ELR (cell line): ENCODE measurements at places on chromosomes 6 and 20.

DNA sequence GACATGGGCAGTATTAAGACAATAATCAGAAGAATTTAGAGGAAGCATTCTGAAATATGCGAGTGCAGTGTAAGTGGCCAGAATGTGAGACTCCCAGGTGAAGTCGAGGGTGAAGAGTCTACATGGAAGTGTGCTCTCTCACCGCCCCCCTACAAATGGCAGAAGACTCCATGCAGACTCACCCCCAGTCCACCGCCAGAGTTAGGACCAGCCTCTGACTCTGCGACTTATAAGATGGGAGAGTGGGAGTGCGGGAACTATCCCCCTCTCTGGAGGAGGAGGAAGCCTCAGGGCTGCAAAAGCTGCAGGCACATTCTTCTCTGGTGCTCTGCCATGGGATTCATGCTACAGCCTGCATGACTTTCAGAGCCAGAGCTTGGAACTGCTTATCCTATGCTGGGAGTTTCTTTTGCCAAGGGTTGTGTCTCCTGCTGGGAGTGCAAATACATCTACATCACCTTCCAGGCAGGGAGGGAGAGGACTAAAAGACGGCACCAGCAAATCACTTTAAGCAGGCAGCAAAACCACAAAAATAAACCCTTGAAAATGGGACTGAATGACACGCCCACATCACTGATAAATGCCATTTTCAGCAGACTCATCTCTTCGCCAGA lies 206.7 kb upstream of the SULF2 start:
- DNase-seq: no peak

GRCh38 chr20:48908656-48909319 lies 12.7 kb upstream of the ARFGEF2 start:
- DNase-seq: no peak

GRCh38 chr6:147384737-147385710 lies 123.5 kb upstream of the SAMD5 start:
- no peak for DNase-seq

GRCh38 chr6:36610956-36611336 lies 16.8 kb downstream of the SRSF3 start:
- no peak for DNase-seq

DNA sequence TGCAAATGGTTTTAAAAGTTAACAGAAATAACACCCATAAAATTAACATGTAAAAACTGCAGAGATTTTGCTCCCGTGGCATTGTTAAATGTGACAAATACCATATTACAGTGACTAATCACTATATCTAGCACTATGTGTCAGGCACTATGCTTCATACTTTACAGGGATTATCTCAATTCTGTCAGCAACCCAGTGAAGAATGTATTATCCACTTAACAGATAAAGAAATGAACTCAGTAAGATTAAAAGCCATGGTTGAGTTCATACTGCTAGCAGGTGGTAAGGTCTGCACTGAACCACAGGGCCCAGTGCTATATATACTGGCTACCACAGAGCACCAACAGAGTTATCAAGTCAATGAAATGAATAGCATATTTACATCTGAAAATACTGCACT lies 65.4 kb downstream of the RWDD2A start:
- DNase-seq: peak; percentile 8

DNA sequence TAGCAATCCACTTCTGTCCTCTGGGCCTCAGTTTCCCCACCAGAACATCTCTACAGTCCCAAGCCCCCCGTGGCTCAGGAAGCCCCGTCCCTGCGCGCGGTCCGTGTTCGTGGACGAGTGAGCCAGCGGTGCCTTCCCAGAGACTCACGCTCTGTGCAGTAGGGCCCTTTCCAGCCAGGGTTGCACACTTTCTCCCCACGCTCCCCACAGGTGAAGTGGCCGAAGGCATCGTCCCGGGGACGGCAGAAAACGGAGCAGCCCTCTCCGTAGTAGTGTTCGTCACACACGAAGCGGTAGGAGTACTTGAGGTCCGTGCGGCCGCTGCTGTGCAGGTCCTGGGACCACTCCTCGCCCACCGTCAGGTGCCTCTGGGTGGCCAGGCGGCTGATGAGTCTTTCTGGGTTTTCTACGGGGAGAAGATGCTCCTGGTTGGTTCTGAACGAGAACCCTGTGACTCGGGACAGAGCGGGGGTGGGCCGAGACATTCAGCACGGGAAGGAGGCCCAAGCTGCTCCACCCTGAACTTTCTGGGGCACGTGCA lies 2.7 kb downstream of the DLL1 start:
- DNase-seq: no peak

DNA sequence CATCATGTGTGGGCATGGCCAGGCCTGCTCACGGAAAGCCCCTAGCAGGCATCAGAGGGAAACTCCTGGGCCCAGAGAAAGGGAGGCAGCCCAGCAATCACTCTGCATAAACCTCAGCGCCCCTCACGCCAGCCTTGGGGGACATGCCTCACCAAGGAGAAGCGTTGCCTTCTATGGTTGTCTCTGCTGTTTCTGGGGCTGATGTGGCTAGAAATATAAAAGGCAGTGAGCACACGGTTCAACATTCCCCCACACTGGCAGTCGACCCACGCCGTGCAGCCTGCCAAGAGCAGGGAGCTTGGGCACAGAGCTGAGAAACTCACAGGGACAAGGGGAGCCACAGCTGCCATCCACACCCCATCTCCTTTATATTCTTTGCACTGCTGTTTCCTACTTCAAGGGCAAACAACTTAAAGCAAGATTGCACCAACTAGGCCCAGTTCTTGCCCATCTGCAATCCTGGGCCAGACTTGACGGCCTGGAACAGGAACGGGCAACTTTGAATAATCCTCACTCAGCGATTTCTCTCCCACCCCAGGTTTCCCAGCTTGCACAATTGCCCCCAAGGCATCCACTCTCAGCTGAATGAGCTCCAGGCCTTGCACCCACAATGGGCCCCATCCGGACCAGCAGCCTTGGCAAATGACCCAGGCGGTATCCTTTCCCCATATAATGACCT lies 35.5 kb upstream of the FOXC1 start:
- no peak for DNase-seq

GRCh38 chr20:62362991-62363919 lies 3.9 kb downstream of the LAMA5 start:
- DNase-seq: peak; percentile 8

DNA sequence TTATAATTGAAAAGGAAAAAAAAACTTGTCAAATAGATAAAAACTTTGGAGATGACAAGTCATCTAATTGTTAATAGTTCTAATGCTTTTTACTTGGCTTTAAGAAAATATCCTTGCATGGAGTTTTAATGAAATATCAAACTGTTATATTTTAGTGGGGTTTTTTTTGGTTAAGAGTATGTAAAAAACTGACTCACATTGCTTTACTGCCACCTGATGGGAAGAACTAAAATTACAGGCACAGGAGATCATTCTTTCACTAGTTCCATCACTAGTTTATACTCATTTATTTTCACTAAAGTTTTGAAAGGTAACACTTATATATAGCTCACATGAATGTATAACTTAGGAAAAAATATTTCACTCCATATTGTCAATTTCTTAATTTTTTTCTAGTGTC lies 309.1 kb downstream of the LMBRD1 start:
- peak; percentile 8 for DNase-seq

DNA sequence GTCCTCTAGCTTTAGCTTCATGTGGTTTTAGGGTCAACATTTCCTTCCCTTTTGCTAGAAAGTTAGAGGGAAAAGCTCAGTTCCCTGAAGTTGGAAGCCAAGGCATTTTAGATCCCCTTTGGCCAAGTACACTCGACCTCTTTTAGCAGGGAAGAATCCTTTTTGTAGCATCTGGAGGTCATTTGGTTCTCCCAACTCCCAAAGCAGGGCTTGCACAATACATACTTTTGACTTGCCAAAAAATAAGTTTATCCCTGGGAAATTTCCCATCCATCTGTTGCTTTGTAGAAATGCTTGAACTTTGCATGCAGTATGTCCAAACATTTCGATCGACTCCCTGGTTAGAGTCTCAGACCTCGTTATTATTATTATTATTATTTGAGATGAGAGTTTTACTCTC lies 4.6 kb upstream of the EDEM2 start:
- no peak for DNase-seq

GRCh38 chr6:135230711-135231468 lies 49.8 kb downstream of the MYB start:
- no peak for DNase-seq

DNA sequence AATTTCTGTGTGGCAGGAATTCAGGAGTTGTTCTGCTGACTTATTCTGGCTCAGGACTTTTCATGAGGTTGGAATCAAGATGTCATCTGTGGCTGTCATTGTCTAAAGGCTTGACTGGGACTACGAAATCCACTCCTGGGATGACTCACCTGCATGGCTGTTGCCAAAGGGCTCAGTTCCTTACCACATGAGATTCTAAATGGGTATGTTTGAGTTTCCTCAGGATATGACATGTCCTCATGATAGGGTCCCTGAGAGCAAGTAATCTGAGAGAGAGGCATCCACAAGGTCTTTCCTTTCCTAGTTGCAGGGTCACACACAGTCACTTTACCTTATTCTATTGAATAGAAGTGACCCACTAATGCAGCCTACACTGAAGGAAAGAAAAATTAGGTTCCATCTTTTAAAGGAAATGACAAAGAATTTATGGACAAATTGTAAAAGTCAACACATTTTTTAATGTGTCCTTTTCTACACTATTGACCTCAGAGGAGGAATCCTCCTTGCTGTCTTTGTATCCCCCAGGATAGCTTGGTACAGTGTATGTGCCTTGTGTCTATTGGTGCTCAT lies 1025.0 kb upstream of the GJE1 start:
- peak; percentile 90 for DNase-seq

DNA sequence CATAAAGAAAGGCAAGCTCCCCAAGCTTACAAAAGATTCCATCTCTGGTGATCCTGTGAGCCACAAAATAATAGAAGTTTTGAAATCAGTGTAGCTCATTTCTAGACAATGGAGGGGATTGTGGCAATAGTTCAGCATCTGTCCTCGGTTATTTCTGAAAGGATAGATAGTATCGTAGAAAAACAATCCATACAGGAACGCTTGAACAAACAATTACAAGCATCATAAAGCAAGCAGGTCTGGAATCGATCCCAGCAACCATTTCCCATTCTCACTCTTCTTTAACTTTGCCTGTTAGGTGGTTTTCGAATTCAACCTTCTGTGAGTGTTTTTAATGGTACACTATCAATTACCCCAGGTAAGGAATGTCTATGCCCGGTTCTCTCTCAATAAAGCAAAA lies 931.1 kb downstream of the KIF16B start:
- DNase-seq: no peak

DNA sequence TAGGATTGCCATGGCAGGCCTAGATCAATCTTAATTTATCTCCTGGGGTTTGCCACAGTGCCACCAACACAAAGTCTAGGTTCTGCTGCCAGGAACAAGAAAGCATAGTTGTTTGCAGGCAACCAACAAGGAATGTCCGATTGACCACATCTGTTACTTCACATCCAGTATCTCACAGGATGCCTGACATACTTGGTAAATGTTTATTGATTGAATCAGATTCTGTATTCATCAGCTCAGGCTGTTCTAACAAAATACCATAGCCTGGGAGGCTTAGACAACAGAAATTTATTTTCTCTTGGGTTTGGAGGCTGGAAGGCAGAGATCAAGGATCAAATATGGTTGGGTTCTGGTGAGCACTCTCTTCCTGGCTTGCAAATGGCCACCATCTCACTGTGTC lies 26.3 kb upstream of the MC3R start:
- DNase-seq: peak; percentile 85

DNA sequence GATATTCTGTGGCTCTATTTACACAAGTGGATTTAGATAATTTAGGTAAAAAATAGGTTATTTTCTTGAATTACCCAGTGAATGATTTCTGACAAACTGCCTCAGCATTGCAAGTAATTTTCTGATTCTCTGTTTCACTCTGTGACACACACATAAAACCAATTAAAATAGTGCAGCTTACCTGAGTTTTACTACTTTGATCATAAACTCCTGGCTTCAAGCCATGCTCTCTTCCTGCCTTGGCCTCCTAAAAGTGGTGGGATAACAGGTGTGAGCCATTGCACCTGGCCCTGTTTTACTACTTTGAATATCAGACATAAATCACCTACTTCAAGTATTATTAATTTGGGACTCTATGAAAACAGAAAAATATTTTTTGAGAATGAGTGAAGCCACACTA lies 462.9 kb downstream of the ADGRB3 start:
- no peak for DNase-seq

- DNase-seq: no peak
Measured at GRCh38 chr6:143406673-143407072, 43.8 kb downstream of the ADAT2 start.

- peak; percentile 73 for DNase-seq
Measured at GRCh38 chr6:152270301-152270925, 366.7 kb downstream of the SYNE1 start.

GRCh38 chr6:2967936-2968335 lies 3.4 kb downstream of the SERPINB6 start:
- no peak for DNase-seq

DNA sequence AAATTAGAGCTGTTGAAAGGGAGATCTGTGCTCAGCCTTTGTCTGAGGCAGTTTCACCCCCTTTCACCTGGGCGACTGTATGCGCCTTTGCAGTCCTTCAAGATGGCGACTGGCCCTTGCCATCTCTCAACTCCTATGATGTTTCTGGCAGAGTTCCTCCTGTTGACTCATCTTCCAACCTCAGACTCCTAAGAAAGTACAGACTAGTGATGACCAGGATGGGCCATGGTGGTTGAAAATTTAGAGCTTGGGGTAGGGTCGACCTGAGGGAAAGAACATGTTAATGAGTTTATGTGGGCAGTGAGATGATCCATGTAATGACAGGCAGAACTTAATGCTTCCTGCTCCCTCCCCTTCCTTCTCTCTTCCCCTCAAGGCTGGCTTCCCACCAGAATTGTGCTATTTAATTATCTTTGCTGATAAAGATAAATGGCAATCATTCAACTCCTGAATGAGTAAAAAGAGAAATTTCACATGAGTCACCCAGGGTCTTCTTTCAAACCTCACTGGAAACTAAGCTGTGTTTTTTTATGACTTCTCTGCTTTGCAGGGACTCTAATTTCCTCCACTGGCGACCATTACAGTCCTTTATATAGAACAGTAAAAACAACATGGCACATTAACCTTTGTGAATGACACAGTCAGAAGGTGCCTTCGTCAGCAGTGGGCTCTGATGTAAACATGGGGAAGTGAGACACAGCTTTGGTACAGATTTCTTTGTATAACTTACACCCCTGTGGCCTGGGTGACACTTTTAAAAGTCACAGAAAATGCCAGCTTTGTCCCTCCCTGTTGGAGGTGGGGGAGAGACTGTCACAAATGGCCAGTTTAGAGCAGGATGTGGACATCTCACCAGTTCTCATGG lies 103.5 kb downstream of the SCP2D1 start:
- DNase-seq: no peak

- DNase-seq: no peak
Measured at GRCh38 chr6:14222956-14223355, 105.4 kb downstream of the CD83 start.

DNA sequence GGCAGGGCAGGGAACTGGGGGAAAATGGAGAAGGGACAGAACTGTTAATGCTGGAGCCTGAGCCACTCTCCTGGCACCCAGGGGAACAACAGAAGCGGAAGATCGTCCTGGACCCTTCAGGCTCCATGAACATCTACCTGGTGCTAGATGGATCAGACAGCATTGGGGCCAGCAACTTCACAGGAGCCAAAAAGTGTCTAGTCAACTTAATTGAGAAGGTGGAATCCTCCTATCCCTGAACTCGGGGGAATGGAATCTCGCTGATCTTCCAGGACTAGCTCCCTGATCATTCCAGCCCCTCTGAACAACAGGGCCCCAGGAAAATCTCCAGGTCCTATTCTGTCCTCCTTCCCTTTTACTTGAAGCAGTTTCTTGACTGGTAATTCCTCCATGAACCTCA lies 2.0 kb downstream of the CFB start:
- no peak for DNase-seq

- no peak for DNase-seq
Measured at GRCh38 chr20:44887466-44887865, 2.0 kb downstream of the YWHAB start.
